Stimulated activated CD4-positive, alpha-beta T cell treated with anti-CD3 and anti-CD28 coated beads, TNF-alpha, amount 100 ng/mL, for 4 hours (primary cell): ENCODE measurements at places on chromosomes 1 and 21.

DNA sequence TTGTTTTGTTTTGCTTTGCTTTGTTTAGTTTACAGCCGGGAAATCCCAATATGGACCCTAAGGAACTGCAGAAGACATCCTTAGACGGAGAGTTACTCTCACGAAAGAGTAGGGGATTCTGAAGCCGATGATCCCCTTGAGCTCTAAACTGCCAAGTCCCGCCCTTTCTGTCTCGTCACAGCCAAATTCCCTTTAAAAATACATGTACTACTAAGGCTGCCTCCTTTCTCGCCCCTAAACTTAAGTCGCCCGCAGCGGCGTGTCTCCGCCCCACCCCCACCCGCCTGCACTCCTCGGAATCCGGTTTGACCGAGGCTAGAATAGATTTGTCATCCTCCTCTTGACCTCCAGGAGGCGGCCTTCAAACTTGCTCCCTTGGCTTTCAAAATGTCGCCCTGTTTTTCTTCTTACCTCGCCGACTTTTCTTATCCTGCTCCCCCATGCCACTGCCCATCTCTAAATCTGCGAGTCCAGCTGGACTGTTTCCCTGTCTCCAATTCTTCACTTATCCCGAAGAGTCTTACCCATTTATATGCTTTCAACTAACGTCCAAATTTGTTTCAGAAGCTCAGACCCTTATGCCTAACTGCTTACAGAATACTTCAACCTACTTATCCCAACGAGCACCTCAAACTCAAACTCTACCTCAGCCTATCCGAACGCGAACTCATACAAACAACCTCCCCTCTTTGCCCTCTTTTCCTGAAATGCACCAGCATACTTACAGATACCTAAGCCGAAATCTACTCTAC is 10.9 kb upstream of the BOLA1 start:
- peak; percentile 39 for DNase-seq

GRCh38 chr1:67171978-67172377 is 5.7 kb downstream of the IL23R start:
- no peak for DNase-seq

DNA sequence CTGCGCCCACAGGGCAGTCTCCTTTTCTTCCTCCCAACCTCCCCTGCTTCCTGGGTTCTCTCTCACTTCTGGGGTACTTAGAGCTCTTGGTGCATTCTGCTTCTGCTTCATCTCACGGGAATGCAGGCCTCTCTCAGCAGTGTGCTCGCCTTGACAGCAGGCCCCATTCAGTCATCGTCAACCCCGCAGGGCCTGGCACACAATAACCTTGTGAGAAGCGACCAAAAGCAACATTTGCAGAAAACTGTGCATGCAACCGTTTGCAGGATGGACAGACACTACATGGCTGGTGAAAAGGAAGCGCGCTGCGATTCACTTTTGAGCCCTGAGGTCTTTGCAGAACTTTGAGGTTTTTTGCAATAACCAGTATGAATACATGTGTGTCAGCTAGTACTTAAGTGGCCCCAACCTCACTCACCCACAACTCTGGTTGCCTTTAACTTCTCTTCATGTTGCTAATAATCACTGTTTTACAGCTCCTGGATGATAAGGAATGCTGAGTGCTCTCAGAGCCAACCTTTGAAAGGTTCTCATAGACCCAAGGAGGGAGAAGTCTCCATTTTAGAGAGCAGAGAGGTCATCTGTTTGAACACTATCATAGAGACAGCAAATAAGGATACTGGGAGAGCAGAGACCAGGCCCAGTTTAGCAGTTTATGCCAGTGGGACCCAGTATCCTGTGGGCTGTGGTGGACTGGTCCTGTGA is 2.5 kb upstream of the CD160 start:
- no peak for DNase-seq

DNA sequence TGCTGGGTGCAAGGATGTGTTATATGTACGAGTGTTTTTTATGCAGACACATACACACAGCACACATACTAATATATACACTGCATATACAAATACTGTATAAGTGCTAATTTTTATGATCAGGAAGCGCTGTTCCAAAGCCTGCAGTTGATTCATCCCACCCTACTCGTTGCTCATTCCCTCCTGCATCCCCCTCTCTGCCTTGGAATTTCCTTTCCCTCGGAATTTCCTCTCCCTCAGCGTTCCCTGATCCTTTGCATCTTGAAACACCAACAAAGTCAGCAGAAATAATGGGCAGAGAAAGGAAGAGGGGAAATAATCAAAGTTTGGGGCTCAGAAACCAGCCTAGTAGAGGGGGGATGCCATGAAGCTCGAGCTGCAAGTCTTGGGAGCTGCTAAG is 98.9 kb downstream of the CSMD2 start:
- DNase-seq: no peak

GRCh38 chr1:40036574-40036973 is 4.0 kb upstream of the CAP1 start:
- no peak for DNase-seq

DNA sequence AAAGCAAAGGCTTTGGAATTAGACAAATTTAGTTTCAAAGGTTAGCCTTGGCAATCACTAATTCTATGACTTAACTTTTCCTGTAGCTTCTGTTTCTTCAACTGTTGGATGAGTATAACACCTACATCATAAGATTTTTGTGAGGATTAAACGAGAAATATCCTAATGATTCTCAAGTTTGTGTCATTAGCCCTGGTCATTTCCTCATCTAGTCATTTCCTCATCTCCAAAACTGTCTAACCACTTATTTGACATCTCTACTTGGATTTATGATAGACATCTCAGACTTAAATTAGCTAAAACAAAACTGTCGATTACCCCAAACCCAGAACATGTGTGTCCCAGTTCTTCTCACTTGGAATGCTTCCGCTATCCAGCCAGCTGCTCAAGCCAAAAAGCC is 80.2 kb upstream of the CHODL start:
- DNase-seq: no peak

- DNase-seq: no peak
Measured at GRCh38 chr21:36325373-36326010, 5.5 kb downstream of the MORC3 start.
